COR-L47 (cell line): ENCODE measurements at places on chromosomes 11 and 22.

- DNase-seq: no peak
Observed at GRCh38 chr22:25002241-25002985, 49.9 kb downstream of the KIAA1671 start.

DNA sequence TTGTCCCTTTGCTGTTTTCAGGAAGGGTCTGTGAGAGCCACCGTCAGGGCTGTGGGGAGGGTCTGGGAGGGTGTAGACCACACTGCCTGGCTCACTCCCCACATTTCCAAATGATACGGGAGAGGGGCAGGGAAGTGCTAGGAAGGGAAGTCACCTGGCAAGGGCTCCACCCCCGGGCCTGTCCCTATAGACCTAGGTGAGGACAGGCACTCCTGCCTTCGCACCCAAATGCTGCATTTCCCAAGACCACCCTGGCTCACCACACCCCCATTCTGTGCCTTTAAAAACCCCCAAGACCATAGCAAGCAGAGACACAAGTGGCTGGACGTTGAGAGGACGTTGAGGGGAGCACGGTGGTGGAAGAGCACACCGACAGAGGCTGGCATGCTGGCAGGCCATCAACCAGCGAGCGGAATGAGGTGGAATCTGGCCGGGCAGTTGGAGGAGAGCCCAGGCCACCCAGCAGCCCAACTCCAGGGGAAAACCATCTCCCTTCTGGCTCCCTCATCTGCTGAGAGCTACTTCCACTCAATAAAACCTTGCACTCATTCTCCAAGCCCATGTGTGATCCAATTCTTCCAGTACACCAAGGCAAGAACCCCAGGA, 45.7 kb downstream of the GNB1L start:
- DNase-seq: no peak

GRCh38 chr11:11843211-11843621, 1.4 kb downstream of the USP47 start:
- no peak for DNase-seq

DNA sequence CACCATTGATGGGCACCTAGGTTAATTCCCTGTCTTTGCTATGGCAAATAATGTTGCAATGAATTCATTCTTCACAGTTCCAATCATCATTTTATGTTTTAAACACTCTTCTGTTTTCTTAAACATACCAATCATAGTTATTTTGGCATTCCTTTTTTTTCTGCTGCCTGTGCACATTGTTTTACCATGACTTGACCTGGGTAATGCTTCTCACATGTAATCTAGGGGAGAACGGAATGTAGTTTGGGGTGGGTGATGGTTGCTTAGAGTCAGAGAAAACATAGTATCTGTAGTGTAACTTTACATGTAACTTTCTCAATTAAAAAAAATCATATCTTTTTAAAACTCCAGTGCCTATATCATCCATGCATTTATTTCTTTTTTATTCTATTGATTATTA, 1945.3 kb upstream of the RAG2 start:
- DNase-seq: no peak

DNA sequence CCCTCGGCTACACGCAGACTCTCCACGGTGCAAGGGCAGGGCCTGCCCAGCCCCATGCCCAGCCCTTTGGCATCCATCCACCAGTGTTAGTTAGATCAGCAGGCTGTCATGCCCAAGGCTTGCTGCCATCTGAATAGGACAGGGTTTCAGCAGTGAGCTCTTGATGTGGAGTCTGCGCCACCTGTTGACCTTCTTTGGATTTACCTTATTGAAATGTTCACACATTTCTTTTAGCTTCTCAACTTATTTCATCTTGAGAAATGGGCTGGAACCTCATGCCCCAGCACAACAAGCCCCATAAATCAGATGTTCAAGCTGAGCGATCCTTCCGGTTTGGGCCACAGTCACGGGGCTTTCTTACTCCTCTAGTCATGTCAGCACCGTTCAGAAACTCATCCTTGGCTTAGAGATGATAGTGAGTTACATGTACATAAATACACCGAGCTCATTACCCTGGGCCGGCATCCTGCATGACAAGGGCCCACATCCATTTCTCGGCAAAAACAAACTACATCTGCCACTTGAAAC, 61.7 kb downstream of the PARVB start:
- DNase-seq: peak; percentile 68

DNA sequence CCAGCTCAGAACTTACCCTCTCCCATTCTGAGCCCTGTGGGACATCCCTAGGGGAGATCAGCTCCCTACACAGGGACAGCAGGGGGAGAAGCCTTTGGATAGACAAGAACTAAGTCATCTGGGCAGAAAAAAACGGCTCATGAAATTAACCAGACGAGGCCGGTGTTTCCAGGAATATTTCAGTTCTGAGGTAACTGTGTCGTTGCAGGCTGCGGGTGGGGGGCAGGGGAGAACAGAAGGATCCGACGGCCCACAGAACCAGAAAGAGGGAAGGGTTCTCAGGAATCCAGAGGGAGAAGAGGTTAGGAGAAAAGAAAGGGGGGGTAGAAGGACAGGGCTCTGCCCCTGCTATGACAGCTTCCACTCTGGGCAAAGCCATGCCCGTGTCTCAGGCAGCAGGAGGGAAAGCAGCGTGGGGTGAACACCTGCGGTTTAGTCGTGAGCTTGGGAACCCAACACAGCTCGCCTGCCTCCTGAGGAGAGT, 3.6 kb downstream of the CLCF1 start:
- DNase-seq: peak; percentile 70

GRCh38 chr11:45335434-45335833, 49.3 kb upstream of the SYT13 start:
- no peak for DNase-seq

DNA sequence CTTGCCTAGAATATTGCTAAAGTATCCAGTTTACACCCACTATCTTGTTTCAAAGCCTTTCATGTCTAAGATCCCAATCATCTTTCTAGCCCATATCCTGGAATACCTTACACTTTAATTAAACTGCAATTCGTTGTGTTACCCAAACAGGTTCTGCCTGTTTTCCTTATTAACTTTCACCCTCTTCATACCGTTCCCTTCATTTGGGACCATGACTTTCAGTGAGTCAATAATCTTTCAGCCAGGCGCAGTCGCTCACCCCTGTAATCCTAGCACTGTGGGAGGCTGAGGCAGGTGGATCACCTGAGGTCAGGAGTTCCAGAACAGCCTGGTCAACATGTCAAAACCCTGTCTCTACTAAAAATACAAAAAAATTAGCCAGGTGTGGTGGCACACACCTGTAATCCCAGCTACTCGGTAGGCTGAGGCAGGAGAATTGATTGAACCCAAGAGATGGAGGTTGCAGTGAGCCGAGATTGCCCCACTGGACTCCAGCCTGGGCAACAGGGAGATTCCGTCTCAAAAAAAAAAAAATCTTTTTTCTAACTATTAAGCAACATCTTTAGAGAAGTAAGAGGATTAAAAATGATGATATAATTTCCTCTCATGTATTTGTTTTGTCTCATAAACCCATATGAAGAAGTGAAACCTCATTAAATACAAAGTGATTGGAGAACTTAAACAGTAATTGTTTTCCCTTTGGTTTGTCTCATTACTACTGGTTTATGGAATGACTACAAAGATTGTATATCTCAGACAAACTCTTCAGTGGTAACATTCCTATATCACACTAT, 20.7 kb downstream of the DMC1 start:
- DNase-seq: no peak

- no peak for DNase-seq
Observed at GRCh38 chr11:94203070-94203469, 74.4 kb downstream of the PANX1 start.

DNA sequence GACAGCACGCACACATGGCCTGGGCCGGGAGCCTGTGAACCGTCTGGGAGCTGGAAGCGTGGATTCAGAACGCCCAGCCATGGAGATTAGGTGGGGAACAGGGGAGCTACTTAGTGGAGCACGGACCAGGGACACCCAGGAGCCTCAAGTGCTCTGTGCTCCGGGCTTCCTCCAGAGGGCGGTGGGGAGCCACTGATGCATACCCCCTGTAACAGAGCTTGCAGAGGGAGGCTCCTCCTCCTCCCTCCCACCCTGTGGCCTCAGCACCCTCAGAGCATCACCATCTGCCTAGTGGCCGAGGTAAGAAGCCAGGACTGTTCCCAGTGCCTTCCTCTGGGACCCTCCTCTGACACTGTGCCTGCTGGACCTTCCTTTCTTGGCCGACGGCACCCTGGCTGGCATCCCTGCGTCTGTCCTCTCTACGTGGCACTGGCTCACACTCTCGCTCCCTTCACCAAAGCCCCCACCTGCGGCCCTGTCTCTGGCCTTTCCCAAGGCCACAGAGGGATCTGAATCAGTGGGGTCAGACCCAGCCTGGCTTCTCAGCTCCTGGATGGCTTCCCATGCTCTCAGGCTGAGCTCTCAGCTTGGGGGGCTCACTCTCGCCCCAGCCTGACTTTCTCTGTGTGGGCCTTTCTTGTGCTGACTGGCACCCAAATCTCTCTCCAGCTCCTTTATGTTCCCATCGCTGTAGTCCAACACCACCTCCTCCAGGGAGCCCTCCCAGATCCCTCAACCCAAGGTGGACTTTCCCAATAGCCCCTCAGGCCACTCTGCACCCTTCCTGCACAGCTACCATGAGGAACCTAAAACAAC, 780.9 kb downstream of the BRD1 start:
- peak; percentile 66 for DNase-seq

DNA sequence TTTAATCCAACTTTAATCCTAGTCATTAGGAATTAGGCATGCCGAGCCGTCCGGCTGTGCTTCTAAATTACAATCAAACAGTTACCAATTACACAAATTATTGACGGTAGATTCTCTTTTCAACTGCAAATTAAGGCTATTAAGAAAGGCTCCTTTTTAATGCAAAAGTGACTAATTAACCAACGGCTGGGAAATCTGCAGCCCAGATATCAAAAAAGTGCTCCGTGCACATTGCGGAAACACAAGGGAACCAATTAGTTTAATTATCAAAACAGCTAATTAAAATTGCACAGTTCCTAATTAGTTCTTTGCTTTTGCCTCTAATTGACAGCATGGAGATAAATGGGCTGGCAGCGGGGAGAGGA, 19.4 kb upstream of the LMO1 start:
- DNase-seq: peak; percentile 29

GRCh38 chr22:29689880-29690213, 30.0 kb upstream of the CABP7 start:
- peak; percentile 69 for DNase-seq

- no peak for DNase-seq
Observed at GRCh38 chr11:103157542-103157941, 48.3 kb downstream of the DYNC2H1 start.

- no peak for DNase-seq
Observed at GRCh38 chr22:47628477-47629272, 866.2 kb downstream of the TBC1D22A start.
